ENCODE measurements at places on chromosomes 16 and 17.
A peak's percentile ranks its signal among the peaks of the same experiment; 100 is the strongest.

DNA sequence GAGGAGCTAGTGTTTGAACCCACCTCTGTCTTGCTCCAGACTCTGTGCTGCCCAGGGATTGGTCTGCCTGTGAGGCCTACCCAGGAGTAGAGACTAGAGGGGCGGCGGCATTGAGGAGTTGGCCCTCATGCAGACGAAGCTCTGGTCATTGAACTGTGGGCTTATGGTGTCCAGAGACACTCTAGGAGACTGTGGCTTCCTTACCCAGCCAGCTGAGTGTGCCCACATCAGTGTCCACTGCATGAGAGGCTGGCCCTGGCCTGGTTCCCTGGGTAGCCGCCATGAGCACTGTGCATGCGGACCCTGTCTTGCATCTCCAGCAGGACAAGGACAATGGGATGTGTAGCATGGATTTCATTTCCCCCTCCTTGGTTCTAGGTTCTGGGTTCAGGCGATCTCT, 14.0 kb downstream of the SGSM2 start:
- no peak for DNase-seq

DNA sequence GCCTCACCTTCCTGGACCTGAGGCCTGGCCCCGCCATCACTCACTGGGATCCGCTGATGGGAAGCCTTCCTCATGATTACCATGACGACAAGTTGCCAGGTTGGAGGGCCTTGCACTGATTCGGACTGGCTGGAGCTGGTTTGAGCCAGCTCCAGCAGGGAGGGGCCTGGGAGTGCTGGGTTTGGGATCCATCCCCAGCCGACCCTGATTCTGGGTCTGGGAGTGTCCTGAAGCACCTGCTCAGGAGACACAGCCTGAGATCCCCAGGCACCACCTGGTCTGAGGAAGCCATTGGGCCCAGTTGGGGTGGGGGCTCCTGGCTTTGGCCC, 5.9 kb upstream of the BAIAP3 start:
- DNase-seq: no peak

DNA sequence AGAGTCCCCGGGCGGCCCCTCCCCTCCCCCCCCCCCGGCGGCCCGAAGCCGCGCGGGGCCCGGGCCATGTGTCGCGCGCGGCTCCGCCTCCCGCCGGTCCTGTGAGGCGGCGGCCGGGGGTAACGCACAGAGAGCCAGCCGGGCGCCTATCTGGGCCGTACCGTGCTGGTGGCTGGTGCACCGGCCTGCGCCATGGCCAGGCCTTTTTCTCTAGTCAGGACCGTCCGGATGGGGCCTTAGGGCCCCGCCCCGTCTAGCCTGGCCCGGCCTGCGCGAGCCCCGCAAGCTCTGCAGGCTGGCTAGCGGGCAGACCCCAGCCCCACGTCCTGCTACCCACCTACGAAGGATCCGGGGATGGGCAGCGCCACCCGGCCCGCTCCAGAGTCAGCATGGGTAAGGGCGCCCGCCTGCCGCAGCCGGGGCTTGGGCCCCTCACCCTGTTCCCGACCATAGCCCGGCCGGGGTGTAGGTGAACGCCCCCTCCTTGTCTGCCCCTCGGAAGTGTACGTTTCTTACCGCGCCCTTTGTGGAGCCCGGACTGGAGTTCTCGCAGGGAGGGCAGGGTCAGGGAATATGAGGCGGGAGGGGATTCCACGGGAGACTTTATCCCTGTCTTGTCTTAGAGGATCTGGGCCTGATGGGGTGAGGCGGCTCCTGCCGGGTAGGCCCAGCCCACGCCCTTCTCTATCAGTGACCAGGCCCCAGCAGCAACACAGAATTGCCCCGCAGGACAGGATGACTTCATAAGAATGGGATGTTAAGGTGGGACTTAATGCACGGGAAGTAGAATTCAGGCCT, at the start of gene CENPT:
Gene CENPT (minus strand): TSS at position 630 of the 798 bp plus-strand sequence. CDS start 13,834 bp downstream, outside the sequence.
- DNase-seq: no peak

DNA sequence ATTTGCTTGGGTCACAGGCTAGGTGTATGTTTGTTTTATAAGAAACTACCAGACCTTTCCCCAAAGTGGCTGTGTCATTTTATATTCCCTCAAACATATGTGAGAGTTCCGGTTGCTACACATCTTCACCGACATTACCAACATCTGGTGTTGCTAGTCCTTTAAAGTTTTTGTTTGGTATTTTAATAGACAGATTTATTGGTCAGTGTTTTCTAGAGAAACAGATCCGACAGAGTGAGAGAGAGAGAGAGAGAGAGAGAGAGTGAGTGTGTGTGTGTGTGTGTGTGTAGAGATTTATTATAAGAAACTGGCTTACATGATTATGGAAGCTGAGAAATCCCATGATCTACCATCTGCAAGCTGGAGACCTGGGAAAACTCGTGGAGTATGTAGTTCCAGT, 31.0 kb downstream of the LDHD start:
- DNase-seq: no peak

DNA sequence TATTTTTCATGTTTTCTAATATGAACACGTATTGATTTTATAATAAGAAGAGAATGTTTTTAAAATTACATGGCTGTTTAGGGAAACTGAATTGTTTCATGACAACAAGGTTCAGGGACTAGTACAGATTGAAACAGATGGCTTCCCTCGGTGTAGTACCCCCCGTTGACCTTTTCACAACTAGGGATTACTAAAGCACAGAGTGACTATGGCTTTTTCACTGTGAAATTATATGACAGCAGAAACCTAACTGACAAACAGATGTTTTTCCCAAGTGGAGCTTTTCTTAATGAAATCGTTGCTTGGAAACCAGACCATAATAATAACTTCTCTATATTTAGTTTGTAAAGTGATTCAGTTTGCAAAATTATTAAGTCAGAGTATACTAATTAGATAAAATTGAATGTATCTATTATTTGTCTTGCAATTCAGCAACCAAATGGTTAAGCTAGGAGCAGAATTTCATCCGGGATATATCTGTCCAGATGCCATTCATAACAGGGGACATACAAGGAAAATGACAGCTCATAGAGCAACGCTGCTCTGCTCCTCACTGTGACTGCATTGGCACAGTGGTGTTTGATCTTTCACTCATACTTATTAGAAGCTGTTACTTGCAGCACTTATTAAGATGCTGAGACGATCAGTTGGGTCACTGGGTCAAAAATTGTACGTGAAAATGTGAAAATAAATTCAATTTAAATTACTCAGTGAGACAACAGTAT, 111.7 kb downstream of the TANGO6 start:
- DNase-seq: no peak

DNA sequence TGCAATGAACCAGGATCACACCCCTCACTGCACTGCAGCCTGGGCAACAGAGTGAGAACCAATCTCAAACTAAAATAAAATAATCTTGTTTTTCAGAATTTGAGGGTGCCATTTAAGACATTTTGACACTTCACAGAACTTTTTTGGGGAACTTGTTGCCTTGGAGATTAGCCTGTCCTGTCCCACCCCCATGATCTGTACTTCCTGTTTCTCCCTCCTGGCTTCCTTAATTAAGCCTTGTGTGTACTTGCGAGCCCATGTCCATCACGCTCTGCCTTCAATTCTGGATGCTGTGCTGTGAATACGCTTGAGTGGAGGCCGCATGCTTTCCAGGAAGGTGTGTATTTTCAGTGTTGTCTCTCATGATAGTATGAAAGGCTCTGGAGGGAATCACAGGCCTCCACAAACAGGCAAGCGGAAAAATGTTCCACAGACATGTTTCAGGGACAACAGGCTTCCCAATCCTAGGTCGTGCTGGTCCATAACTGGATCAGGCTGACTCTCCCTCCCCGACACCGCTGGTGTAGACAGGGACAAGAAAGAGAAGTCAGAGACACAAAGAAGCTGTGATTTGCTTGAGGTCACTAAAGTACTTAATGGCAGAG, 56.9 kb downstream of the NOS2 start:
- no peak for DNase-seq

DNA sequence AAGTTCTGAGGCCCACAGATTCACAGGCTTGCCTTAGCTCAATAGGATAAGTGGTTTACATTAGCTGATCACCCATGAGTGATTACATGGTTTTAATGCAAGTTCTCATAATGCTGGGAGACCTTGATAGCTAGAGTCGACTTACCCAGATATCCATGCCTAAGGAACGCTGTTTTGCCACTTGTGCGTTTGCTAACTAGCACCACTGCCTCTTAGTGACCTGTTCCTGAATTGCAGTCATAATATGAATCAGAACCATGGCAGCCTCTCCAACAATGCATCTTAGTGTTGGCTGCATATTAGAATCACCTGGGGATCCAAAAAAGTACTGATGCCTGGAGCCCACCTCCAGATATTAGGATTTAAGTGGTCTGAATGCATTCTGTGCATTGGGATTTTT, 251.1 kb upstream of the CDH5 start:
- DNase-seq: no peak

DNA sequence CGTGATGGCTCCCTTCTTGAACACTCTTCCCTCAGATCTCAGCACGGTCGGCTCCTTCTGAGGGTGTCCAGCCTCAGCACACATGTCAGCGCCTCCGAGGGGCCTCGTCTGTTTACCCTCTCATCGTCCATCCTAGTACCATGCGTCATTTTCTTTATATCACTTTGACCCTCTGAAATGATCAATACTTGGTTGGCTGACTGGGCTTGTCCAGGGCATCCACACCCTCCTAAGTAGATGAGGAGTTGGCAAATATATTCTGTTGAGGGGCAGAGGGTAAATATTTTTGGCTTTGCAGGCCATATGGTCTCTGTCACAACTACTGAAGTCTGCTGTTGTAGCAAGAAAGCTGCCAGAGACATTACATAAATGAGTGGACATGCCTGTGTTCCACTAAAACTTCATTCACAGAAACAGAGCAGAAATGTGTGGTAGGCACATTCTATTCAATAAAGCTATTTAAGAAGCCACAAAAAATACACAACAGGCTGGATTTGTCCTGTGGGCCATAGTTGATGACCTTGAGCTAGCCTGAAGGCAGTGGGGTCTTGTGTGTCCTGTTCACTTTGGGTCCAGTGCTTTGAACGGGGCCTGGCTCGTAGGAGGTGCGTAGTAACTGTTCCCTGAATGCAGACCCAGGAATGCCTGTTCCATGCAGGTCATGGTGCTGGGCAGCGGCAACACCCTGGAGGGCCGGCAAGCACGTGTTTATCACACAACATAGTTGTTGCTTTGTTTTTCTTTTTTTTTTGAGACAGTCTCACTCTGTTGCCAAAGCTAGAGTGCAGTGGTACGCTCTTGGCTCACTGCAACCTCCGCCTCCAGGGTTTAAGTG, 185.8 kb downstream of the SNX29 start:
- DNase-seq: no peak

DNA sequence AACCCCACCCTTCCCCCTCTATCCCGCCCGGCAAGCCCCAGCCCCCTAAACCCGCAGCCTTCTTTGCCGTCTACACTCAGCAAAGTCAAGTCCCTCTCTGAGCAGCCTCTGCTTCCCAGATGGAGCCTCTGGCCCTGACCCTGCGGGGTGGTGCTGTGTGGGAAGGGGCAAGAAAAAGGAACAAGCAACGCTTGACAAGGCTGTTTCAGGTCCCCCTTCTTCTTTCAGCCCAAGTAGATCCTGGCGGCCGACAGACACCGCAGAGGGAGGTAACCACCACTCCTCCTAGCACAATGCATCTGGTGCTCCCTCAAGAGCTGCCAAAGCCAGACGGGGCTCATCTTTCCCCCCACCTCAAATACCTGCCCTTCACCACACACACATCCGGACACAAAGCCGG, 178.3 kb downstream of the ENGASE start:
- DNase-seq: no peak

- DNase-seq: no peak
These were observed 9.4 kb upstream of the CNEP1R1 start for GRCh38 chr16:50015631-50016030.

- no peak for DNase-seq
These were observed 115.7 kb downstream of the BANP start for GRCh38 chr16:88066680-88067529.

DNA sequence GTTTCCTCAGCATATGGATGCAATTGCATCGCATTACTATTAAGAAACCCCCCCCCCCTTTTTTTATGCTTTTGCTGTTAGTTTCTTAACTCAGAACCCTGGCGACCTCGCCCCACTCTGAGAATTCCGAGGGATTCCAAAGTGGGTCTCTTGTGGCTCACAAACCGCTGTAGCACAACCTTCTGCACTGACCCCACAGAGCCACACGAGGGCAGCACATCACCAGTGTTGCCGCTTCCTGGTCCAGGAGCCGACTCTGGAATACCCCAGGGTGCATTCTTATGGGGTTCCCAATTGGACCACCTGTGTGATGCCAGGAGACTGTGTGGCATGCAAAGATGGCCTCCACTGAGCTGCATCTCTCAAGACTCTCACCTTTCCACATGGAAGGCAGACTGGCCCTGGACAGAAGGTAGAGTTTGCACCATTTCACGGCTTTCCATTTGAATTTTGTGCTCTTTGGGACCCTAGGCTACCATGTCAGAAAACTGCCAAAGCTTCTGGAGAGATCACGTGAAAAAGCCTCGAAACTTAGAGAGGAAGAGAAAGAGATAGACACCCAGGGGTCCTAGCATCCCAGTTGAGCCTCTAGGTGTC, 432.7 kb upstream of the ASIC2 start:
- DNase-seq: peak; percentile 6
